ENCODE measurements at places on chromosomes 12 and 14.

DNA sequence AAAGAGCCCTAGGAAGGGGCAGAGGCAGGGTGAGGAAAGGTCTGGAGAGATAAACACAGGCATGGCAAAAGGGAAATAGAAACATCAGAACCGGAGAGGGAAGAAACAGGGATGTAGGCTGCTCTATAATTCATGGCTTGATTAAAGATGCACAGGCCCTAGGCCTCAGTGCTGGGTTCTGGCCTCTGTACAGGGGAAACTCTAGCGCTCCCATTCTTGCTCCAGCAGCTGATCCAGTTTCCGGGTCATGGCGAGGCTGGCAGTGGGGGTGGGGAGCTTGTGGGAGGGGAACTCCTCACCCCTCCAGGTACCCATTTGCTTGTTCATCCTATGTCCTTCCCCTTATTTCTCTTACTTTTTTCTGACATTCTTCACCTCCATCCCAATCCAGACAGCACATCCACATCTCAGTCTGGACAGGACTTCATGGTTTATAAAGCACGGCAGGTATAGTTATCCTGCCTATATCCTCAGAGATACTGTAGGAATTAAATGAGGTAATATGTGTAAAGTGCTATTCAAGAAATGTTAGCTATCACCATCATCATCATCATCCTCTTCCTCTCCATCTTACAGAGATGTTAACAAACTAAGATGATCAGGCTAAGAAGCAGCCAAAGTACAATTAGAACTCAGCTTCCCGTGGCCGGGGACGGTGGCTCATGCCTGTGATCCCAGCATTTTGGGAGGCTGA is 8.0 kb upstream of the GPR84 start:
- DNase-seq: no peak

DNA sequence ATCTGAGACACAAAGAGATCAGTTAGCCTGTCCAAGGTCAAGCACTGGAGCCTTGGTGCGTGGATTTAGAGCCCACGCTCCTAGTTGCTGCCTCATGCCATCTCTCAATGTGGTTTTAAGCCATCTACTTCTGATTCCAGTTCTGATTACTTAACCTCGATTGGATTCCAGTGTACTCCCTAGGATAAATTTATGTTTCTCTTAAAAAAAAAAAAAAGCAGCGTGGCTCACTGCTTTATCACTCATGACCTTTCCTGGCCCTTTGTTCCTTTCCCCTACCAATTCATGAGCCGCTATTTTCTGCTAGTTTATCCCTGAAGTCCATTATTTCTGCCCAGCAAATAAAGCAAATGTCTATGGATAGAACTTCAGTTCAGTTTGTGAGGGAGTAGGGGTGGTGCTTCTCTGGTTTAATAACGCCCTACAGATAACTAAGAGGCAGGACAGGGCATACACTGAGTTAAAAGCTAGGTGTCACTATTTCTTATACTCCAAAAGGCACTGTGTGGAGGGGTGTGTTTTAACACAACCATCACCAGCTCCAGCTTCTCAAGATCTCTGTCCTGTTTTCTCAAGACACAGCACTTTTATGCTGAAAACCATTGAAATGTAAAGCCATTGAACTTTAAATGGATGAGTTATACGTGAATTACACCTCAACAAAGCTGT is 9.8 kb upstream of the PARP11 start:
- DNase-seq: no peak

GRCh38 chr12:6635856-6636531 is at the start of gene LPAR5:
TSS of gene LPAR5 (minus strand) at chr12:6635959. CDS start at chr12:6621248, 14,711 bp downstream.
- DNase-seq: peak; percentile 40

DNA sequence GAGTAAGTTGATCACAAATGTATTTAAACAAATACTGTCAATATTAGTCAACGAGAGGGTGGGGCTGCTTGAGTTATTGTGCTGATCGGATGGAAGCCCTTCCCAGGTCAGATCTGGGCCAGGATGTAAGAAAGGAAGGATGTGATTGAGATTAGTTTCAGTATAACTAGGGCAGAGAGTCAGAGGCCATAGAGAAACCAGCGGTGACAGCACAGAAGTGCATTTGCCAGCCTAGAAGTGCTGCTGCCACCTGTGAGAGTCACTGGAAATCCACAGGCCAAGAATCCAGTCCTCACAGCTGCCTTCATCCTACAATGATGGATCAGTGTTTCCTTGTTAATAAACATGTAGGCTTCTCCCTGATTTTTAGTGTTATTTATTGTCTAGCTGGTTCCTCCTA is 9.8 kb upstream of the FERMT2 start:
- DNase-seq: no peak

DNA sequence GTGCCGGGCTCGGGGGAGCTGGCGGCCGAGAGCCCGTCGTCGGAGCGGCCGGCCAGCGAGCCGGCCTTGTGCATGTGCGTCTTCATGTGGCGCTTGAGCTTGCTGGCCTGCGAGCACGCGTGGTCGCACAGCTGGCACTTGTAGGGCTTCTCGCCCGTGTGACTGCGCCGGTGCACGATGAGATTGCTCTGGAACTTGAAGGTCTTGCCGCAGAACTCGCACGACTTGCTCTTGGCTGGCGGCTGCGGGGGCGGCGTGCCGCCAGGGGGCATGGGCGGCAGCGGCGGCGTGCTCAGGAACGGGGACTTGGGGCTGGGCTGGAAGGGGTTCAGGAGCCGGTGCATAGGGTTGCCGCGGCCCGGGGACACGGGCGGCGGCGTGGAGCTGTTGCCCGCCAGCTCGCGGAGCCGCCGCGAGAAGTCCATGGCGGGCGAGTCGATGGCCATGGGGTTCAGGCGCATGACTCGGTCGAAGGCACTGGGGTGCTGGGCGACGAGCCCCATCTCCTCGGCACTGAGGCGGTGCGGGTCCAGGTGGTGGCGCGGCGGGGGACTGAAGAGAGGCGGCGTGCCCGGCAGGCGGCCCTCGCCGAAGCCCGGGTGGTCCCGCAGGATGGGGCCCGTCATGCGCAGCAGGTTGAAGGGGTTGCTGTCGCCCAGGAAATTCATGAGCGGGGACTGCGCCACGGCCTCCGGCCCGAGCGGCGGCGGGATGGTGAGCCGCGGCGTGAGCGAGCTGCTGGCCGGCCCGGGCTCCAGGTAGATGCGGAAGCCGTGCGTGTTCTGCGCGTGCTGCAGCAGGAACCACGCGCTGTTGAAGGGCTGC is 96.5 kb downstream of the BCL11B start:
- no peak for DNase-seq

DNA sequence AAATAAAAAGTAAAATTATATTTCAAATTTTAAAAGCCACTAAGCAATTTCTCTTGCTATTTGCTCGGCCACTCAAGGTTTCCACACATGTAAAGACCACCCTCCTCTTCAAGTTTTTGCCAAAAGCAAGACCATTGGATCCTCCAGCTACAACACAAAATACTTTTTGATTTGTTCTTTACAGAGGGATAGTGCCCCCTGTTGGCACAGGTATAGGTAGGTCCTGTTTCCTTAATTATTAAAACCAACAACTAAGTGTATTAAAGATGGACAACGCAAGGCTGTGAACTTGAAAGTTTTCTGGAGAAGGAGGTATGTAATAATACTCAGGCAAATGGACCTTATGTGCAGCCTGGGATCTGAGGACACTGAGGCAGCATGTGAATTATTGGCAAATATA is 23.8 kb downstream of the ATP6V1D start:
- DNase-seq: peak; percentile 6

DNA sequence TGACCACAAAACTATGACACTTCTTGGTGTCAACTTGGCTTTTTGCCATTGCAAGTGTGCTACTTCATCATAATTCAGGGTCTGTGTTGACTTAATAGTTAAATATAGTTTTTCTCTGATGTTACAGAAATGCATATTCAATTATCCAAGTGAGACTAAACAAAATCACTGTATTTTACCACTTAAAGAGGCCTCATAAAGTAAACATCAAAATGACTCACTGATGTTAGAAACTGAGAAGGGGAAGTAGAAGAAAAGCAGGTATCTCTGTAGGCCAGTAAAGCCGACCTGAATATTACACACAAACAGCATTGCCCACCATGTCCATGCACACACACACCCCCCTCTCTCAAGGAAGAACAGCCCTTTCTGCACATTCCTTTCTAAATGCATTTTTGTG is 55.4 kb downstream of the RPAP3 start:
- DNase-seq: no peak

Measured in activated T-cell treated with anti-CD3 and anti-CD28 coated beads, Interleukin-2, amount 50 U/mL, for 72 hours (primary cell).